ENCODE measurements at places on chromosomes 4 and X.

DNA sequence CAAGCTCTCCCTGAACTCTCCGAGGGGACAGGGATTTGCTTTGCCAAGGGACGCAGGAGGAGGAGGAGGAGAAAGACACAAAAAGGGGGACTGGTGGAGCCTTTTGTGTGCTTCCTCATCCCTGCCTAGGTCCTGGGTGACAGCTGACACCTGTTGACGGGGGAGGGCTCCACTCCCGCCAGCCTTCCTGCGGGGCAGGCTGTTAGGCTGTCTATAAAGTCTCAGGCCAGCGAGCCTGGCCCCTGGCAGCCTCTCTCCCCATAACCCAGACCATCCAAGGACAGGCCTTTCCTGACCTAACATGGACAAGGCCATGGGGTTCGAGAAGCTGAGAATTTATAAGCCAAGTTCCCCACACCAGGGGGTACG is 832 bp upstream of the EVC2 start:
- no peak for DNase-seq

- DNase-seq = no peak
These were observed 41.0 kb upstream of the JADE1 start for GRCh38 chr4:128768373-128768996.

DNA sequence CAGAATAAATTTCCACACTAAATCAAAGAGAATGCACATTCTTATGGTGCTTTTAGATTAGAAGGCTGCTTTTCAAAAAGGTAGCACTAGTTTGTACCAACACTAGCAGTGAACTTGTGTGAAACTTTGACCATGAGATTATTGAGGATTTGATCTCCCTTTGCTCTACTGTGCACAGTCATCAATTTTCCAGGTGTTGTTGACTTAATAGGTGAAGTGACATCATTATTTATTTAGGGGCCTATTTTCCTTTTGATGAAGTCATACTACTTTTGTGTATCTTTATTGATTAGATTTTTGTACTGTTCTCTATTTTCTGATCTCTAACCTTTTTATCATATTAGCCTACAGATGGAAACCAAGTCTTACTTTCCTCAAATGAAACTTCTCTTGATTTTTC is 507.9 kb upstream of the LCORL start:
- DNase-seq = no peak

GRCh38 chrX:21581479-21581878 is 76.7 kb downstream of the KLHL34 start:
- no peak for DNase-seq
